ENCODE measurements at places on chromosomes 12 and 14. TPM values are rescaled to one million over a fixed set of nuclear protein-coding genes. Genes with fewer than 3 reads are reported as not detected.

Gene E2F7
- 22.5 TPM for total RNA-seq

Gene FGF6
- total RNA-seq, result not detected

Gene CFAP73
- 0.22 TPM for total RNA-seq

Gene LBHD2
- total RNA-seq, result not detected

Gene PRH2
- total RNA-seq, result not detected

Gene PLCZ1
- total RNA-seq, result not detected

Gene TESPA1
- total RNA-seq, result not detected

Gene IQSEC3
- not detected for total RNA-seq

Gene KCNJ8
- not detected for total RNA-seq

Gene GRIN2B
- not detected for total RNA-seq

Gene SLC5A8
- not detected for total RNA-seq

Gene RPGRIP1
- not detected for total RNA-seq

Gene ARMH4
- 3.1 TPM for total RNA-seq

Gene GLIPR1L2
- total RNA-seq, result 0.76 TPM

Gene CLEC4D
- not detected for total RNA-seq

Gene CFAP54
- 4.9 TPM for total RNA-seq

Gene FOXJ2
- 4.5 TPM for total RNA-seq

Gene NPAS3
- 0.41 TPM for total RNA-seq

Gene DPPA3
- not detected for total RNA-seq

Gene SLC7A7
- 0.74 TPM for total RNA-seq

Gene PGF
- 2.2 TPM for total RNA-seq

Gene KLRC3
- total RNA-seq, result not detected

Gene ACOT2
- 14.5 TPM for total RNA-seq

Gene MIP
- total RNA-seq, result not detected

Gene HHIPL1
- total RNA-seq, result not detected

Gene CLEC12A
- total RNA-seq, result not detected

Gene DDX11
- total RNA-seq, result 22.3 TPM

Gene ZCCHC8
- 30.2 TPM for total RNA-seq

Gene AKAP6
- 7.1 TPM for total RNA-seq

Gene CCDC177
- total RNA-seq, result not detected

Gene CSRNP2
- 18.4 TPM for total RNA-seq

Gene RNASE7
- not detected for total RNA-seq

Gene SGPP1
- 28.1 TPM for total RNA-seq

Gene ESPL1
- total RNA-seq, result 19.1 TPM

Gene ABCD2
- not detected for total RNA-seq

Gene CLEC4C
- not detected for total RNA-seq

Gene FAM222A
- total RNA-seq, result 4.2 TPM

Gene FOXG1
- total RNA-seq, result 0.29 TPM

Gene SPX
- not detected for total RNA-seq

All from A172 (cell line).